ENCODE measurements at places on chromosomes 4 and X.

DNA sequence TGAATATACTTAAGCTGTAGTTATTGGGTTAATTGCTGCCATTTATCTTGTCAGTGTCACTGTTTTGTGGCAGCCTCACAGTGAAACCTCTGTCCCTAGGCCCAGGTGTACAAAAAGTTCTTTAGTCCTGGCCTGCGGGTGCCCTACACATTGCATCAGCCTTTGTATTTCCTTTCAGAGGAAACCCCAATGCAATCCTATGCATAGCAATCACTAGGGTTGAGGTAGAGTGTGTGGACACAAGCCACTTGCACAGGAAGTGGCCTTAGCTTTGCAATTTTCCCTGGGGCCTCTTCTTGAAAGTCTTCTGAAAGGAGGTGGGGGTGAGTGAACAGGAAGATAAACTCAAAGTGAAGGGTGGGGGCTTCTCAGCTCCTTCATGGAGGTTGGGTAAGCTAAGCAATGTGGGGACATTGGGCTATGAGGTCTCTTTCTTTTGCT, 27.8 kb downstream of the VSIG4 start:
- DNase-seq: no peak

- DNase-seq: no peak
Measured at GRCh38 chr4:65515646-65516045, 154.6 kb downstream of the EPHA5 start.

- no peak for DNase-seq
Measured at GRCh38 chr4:1981251-1982058, 27.3 kb downstream of the NELFA start.

GRCh38 chr4:163353054-163353453, 9.4 kb downstream of the NPY5R start:
- DNase-seq: no peak

DNA sequence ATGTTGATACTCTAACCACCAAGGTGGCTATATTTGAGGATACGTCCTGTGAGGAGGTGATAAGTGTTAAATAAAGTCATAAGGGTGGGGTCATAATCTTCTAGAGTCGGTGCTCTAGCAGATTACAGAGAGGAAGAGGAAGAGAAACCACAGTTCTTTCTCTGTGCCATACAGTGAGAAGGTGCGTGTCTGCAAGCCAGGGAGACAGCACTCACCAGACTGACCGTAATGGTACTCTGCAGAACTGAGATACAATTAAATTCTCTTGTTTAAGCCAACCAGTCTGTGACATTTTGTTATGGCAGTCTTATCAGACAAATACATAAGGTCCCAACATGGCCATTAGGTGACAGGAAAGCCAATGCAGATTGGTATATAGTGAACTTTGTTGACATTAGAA, 480.9 kb upstream of the IGFBP7 start:
- DNase-seq: no peak

DNA sequence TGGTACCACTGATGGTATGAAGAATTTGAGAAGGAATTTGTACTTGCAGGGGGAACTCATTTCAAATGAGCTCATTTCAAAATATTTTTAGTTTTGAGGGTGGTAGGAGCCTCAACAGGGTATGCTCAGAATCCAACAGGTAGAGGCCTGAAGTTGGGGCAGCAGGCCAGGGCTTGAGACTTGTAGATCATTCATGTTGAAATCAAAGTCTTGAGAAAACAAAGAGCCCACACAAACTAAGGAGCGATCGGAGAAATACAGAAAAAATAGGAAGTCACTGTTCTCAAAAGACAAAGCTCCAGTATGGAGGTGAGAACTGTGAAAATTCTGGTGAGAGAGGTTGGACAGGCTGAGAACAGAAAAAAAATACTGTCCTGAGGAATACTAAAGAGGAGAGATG, 979 bp upstream of the SLC9A6 start:
- DNase-seq: no peak

DNA sequence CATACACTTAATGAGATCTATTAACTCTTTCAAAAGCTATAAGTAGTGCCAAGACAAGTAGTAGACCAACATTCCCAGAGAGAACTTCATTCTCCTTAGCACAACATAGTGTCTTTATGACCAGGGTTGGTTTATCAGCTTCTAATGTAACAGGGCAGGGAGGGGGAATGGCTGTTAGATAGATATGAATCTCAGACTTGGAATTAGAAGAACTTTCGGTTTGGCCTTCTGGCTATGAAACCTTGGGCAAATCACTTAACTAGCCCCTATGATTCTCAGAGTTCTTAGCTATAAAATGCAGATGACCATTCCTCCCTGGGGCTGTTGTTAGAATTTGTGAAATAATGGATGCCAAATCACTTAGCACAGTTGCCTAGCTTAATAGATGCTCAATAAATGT, 132.2 kb downstream of the SLC10A7 start:
- no peak for DNase-seq

- DNase-seq: no peak
Measured at GRCh38 chrX:39966176-39966575, 131.6 kb downstream of the BCOR start.

GRCh38 chr4:70885174-70885573, 17.0 kb upstream of the MOB1B start:
- DNase-seq: no peak

DNA sequence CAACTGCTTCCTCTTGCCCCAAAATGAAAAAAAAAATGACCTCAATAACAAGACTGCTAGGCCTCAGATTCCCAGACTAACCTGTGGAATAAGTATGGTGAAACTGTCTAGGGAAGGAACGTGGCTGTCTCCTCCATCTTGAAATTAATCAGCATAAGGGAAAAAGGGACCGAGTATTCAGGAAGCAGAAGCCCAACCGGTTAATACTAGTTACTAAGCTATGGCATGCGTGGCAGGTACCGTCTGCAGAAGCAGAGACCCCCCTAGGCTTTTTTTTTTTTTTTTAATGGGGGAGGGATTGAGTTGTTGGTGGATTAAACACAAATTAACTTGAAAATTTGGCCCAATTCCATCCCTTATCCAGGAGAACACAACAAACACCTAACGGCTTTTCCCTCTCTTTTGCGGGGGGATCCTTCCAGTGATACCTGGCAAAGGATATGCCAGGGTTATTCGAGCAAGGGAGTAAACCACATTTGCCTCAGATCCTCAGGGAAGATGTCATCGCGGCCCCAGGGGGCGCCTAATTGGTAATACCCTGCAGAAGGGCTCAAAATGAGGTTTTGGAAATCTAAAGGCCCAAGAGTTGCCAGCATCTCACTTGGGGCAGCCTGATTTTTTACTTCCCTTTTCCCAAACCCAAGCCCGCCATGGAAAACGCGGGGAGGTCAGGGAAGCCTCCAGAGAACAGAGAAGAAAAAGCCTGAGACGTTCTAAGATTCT, 893 bp downstream of the RLIM start:
- no peak for DNase-seq

GRCh38 chr4:93002240-93002639, 698.5 kb downstream of the GRID2 start:
- DNase-seq: no peak

- DNase-seq: no peak
Measured at GRCh38 chr4:64581422-64581821, 172.2 kb upstream of the TECRL start.

- DNase-seq: no peak
Measured at GRCh38 chr4:21744046-21744445, 204.5 kb downstream of the KCNIP4 start.

DNA sequence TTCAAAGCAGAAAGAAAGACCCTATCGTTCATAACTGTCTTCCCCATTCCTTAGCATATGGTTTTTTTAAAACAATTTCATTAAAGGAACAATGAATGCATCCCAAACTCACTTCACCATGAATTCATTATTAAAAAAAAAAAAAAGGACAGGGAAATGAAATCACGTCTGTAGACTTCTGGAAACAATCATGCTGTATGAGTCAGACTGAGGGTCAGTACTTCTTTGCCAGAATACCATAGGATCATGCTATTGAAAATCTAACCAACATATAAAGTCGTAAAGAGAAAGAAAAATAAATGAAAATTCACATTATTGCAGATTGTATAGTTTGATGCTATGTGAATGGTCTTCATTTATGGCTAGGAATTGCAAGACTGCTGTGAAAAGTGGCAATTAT, 144.4 kb downstream of the PCDH18 start:
- no peak for DNase-seq

DNA sequence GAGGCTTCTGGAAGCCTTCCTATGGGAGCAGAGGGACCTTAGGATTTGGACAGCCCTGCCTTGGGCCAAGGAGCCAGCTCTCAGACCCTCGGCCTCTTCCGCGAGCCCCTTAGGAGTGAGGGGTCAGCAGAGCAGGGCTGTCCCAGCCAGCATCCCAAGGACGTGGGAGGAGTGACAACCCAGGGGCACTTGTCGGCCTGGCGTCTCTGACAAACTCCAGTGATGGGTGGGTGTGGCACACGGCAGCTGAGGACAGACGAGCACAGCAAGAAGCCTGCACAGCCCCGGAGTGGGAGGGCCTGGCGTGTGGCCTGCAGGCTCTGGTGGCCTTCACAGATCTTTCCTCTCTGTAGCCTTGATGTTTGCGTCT, 11.6 kb upstream of the TNIP2 start:
- DNase-seq: no peak

DNA sequence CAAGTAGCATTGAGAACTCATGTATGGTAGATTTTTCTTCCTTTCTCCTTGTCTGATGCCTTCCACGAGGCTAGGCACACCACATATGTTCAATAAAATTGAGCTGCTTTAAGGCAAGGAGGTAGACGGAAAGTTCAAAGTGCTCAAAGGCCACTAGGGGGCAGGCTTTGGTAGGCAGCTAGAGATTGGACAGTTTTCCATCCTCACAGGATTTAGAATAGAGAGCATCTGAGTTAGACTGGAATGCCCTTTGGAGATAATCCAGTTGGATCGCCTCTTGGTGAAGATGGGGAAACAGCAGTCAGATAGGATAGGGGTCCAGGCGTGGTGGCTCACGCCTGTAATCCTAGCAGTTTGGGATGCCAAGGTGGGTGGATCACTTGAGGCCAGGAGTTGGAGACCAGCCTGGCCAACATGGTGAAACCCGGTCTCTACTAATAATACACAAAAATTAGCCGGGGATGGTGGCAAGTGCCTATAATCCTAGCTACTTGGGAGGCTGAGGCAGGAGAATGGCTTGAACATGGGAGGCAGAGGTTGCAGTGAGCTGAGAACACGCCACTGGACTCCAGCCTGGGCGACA, 30.4 kb downstream of the ELF4 start:
- peak; percentile 20 for DNase-seq
